ENCODE measurements at places on chromosomes 4 and X.

GRCh38 chr4:129138810-129139496 lies 43.0 kb downstream of the C4orf33 start:
- no peak for DNase-seq

GRCh38 chrX:136623396-136623795 lies 24.6 kb upstream of the CD40LG start:
- no peak for DNase-seq

- DNase-seq, result no peak
Observed at GRCh38 chr4:52822583-52822971, 39.5 kb upstream of the RASL11B start.

DNA sequence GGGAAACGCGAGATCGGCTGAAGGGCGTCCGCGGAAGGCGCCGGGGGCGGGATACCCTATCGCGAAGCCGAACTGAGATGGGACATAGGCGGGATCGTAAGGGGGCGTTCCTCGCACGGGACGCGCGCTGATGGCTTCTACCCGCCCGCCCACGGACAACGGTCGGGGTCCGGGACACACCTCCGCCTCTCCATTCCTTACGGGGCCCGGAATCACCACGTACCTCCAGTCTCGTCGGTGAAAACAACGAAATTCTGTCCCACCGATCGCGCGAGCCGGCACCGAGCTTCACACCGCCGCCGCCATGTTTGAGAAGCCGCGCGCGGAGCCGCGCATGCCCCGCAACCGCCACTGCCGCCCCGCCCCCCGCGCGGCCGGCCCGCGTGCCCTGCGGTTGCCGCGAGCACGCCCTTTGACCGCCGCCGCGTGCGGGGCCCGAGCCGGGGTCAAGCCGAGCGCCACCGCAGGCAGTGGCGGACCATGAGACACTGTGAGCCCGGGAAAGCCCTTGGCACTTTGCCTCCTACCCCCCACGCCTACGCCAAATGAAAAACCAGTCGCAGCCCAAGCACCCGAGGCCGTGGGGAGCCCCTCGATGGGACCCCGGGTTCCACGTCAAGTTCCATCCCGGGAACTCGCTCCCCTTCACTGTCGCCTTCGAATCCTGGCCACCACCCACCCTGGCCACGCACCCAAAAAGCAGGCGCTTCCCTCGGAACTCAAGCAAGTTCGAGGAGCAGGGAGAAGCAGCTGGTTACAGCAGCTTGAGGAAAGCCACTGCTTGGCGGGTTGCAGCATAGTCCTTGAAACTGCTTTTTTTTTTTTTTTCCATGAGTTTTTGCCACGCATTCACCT lies at the start of gene SCML2:
Gene SCML2, minus strand, starts transcription at position 320 of the 855 bp plus-strand sequence. CDS start 20,617 bp downstream, outside the sequence.
- no peak for DNase-seq

DNA sequence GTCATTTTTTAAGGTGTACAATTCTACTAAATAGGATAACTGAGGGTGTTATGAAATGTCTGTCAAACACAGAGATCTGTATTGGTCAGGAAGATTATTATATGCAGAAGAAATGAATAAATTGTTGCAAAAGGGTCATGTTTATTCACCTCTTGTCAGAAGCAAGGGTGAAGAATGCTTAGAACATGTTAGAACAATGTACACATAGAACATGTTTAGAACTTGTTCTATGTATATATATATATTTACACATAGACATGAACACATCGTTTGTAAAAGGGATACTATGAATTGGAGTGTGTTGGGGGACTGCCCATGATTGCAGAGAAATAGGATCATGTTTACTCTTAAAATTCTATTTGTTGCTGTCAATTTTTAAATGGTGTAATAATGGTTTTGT lies 28.0 kb upstream of the TMEM150C start:
- no peak for DNase-seq

- DNase-seq, result no peak
Observed at GRCh38 chrX:77564823-77565222, 117.6 kb downstream of the FGF16 start.

DNA sequence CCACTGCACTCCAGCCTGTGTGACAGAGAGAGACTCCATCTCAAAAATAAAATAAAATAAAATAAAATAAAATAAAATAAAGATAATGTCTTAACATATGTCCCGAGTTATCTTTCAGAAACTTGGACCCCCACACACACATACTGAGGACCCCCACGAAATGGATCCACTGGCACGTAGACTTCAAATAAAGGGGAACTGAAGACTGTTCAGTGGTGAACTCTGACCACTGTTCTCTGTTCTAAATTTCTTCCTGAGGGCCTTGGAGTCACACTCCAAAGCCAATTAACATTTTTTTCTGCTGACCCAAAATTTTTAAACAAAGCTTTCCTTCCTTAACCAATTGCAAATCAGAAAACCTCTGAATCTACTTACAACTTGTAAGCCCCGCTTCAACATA lies 43.5 kb upstream of the PRDX4 start:
- no peak for DNase-seq

GRCh38 chrX:46255046-46255445 lies 290.2 kb downstream of the ZNF674 start:
- DNase-seq, result no peak

DNA sequence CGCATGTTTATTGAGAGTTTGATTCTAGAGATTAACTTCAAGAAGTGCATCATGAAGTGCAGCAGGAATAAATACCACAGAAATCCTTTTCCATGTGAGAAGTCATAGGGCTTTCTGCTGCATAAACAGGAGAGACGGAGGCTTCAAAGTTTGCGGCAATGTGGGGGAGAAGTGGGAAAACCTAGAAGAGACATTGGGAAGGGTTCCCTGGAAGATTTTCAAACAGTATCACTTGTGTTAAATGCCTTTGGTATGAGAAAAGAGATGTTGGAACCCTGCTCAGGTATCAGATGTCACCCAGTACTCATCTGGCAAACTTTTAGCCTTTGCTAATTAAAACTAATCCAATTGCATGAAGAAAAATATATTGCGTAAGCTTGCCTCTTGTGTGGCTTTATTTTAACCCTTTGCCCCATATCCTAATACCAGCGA lies 15.4 kb downstream of the NHS start:
- no peak for DNase-seq

GRCh38 chr4:628821-629635 lies 3.7 kb downstream of the PDE6B start:
- DNase-seq, result no peak

Measured in sciatic nerve (tissue), 2 donors.